Brain pericyte (primary cell): ENCODE measurements at places on chromosomes 6 and 20.

DNA sequence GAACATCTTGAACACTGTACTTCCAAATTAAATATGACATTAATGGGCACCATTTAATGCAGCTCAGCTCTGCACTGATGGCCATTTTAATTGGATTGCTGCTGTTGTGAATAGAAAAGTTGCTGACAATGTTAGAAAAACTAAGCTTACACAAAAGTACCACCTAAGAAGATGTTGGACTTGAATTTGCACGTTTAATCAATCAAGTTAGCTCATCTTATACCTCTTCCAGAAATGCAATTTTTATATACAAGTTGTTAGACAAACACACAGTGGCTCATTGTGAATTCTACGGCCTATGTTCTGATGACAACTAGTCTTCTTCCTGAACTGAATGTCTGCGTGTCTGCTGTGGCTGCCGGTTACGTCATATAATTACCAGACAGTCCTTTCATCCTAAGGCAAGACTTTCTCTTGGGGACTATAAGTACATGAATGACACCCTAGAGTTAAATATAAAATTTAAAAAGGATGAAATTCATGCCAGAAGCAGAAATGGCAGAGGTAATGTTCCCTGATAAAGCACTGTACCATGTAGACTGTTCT lies 330.2 kb downstream of the EPM2A start:
- DNase-seq: no peak

- DNase-seq: no peak
Observed at GRCh38 chr6:142384519-142385254, 82.9 kb downstream of the ADGRG6 start.

- DNase-seq: no peak
Observed at GRCh38 chr20:10798811-10799210, 125.0 kb upstream of the JAG1 start.

DNA sequence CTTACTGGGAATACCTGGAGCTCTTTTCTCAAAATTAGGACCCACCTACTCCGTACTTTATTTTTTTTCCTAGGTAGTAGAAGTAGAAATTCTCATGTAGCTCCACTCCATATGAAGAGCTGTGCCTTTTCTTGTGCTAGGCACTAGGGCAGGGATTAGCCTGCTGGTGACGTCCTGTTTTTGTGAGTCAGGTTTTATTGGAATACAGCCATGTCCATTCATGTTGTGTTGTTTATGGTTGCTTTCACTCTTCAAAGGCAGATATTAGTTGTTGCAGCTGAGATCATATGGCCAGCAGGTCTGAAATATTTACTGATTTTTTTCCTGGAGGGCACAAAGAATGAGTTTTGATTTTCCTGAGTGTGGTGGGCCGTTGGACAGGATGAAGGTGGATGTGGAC lies 20.5 kb downstream of the XRN2 start:
- DNase-seq: peak; percentile 40

GRCh38 chr20:45345104-45345936 lies 2.9 kb downstream of the SDC4 start:
- DNase-seq: no peak

GRCh38 chr6:139368661-139369060 lies 5.8 kb downstream of the CITED2 start:
- DNase-seq: no peak

GRCh38 chr6:64010010-64010409 lies 374.4 kb downstream of the PHF3 start:
- no peak for DNase-seq

- no peak for DNase-seq
Observed at GRCh38 chr6:455835-456234, 64.3 kb downstream of the IRF4 start.

GRCh38 chr6:169738976-169739529 lies 12.3 kb downstream of the DYNLT2 start:
- no peak for DNase-seq

DNA sequence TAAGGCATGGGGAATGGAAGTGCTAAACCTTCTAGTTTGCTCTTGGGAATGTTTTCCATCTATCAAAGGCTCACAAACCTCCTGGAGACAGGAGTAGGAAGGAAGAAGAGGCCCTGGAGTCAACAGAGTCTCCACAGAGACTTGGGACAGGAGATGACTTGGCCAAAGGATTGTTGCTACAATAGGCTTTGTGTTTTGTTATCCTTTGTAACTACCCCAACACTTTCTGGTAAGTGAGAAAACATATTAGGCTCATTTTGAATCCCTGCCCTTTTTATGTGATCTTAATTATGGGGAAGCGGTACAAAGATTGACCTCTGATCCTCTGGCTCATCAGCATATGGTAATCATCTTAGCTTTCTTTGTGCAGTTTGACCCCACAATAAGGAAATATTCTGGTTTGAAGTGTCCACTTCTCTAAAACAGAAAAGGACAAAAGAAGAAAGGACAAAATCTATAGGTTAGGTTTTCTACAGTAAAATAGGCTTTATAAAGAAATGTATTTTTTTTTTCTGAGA lies 24.1 kb upstream of the GTF3C6 start:
- DNase-seq: no peak

DNA sequence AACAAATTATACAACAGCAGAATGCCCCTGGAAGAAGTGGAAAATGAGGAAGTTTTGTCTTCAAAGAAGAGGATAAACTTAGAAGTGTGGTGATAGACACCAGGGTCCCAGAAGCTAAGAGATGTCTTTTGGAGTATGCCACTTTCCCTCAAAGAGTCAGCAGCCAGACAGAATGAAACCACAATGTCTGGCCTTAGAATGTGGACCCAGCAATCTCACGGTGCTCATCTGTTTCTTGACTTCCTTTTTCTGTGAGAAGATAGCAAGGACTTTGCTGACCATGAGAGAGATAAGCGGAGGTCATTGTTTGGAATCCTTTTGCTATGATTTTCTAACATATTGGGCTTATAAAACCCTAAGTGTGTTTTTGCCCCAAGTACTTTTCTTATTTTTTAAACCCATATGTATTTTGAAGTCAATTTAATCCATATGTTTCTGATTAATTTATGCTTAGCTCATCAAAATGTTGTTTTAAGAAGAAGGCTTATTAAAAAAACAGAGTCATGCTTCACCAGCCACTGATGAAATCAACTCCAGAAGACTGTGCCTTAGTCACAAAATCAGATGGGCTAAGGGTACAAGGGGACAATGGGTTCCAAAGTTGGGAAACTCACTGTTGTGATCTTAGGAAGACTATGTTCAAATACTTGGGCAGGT lies 451.2 kb upstream of the JAG1 start:
- peak; percentile 55 for DNase-seq

DNA sequence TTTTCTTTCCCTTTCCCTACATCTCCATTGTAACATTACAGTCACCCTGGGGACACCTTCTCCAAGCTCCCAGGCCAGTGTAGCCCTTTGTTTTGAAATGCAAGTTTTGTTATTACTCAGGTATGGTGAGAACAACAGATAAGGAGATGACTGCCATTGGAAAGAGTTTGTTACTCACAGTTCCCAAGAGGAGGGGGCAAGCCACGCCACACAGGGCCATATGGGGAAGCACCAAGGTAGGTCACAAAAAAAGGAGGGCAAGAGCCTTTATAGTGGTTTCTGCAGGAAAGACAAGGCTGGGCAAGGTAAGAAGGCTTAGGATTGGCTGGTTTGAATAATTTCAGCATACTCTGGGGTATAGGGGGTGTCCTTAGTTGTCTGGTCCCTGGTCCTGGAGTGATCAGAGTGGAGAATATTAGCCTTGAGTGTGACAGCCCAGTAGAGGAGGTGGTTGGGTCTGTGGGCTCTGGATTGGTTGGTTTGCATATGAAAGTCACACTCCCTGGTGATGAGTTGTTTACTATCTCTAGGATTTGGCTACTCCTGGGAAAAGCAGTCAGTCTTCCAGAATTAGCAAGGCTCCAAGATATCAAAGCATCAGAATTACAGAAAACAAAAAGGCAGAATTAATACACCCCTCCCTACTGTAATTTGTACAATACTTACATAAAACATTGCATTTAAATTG lies 33.1 kb upstream of the SMLR1 start:
- DNase-seq: no peak

DNA sequence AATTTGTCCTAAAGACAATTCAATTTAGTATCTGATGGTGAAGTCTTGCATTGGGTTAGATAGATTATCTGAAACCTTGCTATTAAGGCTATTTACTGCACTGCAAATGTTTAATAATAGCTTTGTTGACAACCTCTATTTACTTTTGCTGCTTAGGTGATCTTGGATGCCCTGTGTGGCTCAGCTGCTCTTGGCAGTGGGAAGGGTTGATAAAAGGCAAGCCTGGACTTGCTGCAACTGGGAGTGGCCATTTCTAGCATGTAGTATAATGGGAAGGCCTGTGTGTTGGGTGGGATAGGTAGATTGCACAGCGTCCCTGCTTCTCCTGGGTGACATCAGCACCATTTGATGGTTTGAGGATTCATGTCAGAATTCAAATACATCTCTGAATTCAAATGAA lies 49.1 kb downstream of the ARMC2 start:
- no peak for DNase-seq

GRCh38 chr20:24751551-24751950 lies 197.5 kb upstream of the CST7 start:
- DNase-seq: no peak

GRCh38 chr6:54587277-54587676 lies 259.3 kb upstream of the FAM83B start:
- no peak for DNase-seq

GRCh38 chr6:164612751-164613150 lies 696.7 kb downstream of the C6orf118 start:
- DNase-seq: no peak

GRCh38 chr6:106116125-106116832 lies 30.1 kb downstream of the PRDM1 start:
- no peak for DNase-seq

DNA sequence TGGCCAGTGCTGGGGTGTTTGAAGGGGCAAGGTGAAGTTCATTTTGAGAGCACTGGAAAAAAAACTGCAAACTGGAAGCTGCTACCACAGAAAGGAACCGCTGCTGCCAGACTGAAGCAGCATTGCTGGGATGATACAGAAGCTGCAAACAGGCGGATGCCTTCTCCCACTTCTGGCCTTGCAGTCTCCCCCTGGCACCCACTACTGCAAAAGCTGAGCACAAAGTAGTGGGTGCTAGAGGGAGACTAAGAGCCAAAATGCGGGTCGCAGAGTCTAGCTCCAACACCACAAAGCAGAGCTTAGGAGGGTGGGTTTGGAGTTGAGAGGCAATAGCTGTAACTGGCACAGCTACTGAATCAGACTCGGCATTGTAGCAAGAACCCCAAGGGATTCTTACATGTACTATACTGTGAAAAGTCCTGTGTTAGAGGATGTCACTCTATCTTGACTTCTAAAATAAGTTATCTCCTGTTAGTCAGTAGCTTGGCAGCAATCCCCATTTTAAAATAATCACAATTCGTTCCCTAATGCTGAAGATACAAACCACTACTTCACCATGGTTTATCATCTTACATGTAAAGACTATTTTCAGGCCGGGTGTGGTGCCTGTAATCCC lies 44.0 kb upstream of the COL21A1 start:
- DNase-seq: no peak

GRCh38 chr6:10237298-10238038 lies 177.4 kb downstream of the TFAP2A start:
- DNase-seq: no peak

GRCh38 chr20:25246182-25246999 lies 1.5 kb upstream of the PYGB start:
- no peak for DNase-seq

GRCh38 chr6:44999066-44999465 lies 329.1 kb upstream of the RUNX2 start:
- DNase-seq: no peak

DNA sequence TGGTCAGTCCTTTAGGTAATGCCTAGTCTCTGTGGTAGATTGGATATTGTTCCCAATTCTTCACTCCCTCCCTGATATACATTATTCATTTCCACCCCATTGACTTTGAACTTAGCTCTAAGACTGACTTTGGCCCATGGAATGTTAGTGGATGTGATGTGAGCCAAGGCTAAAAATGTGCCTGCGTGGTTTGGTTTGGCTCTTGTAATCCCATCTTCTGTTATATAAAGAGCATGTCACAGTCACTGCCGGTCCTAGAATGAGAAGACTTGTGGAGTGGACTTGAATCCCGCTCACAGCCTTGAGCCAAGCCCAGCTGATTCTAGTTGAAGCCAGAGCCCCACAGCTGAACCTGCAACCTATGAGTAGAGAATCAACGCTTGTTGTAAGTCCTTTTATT lies 23.6 kb upstream of the DNAAF9 start:
- no peak for DNase-seq

DNA sequence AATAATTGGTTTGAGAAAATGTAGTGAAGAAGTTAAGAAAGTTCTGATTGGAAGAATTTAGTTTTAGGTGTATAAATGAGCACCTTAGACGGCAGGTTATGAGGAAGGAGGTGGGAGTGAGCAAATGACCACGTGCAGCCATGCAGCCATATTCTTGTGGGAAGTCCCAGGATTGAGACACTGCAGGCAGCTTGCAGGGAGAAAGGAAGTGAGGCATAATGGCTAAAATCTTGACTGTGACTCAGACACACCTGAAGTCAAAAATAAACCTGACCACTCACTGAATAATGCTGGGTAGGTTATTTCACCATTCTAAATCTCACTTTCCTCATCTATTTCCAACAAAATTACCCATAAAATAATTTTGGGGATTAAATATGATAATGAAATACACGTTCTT lies 16.6 kb downstream of the DSE start:
- no peak for DNase-seq

GRCh38 chr6:80535914-80536565 lies 429.6 kb downstream of the BCKDHB start:
- DNase-seq: no peak

DNA sequence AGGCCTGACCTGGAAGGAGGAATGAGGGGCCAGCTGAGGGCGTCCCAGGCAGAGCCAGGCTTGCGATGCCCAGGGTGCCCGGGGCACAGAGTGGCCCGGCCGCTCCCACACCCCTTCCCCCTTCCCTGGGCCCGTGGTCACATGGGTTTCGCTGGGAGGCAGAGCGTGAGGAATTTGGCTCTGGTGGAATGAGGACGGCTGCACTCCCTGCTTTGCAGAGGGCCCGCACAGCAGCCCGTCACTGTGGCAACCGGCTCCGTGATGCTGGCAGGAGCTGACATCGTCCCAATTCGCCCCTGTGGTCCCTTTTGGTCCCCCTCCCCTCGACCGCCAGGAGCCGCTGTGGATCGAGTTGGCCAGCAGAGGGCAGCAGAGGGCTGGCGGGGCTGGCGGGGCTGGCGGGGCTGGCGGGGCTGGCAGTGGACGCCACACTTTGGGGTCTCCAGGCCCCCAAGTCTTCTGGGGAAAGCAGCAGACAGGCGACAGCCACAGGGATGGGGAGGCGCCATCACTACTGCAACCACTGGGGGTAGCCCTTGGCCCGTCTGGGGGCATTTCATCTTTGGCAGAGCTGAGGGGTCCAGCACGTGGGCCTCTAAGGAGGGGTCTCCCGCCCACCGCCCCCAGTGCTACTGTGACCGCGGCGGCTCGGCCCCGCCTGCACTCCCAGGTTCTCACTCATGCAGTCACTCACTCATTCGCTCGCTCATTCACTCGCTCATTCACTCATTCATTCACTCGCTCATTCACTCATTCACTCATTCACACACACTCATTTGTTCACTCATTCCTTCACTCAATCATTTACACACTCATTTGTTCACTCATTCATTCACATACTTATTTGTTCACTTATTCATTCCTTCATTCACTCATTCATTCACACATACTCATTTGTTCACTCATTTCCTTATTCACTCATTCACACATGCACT lies 49.7 kb upstream of the BHLHE23 start:
- DNase-seq: no peak
